ENCODE measurements at places on chromosomes 5 and 9. TPM values are rescaled to one million over a fixed set of nuclear protein-coding genes. Genes with fewer than 3 reads are reported as not detected.

DNA sequence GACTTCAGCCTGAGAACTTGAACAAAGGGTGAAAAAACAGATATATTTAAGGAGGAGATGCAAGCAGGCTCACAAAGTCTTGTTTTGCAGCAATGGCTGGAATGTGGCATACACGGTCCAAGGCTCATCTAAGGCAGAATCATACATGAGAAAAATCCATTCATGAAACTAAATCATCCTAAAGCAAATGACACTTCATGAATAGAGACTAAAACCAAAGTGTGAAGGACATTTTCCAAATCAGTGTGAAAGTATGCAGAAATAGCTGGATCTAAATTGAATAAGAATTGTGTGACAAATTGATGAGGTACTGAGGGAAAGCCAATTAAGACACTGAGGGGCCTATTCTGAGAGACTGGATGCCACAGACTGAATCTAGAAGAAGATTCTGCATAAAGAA is 27.3 kb downstream of the ZNF366 start:
- no peaks in the 10 kb centered on the region for H3K4me1 ChIP-seq
- H3K36me3 ChIP-seq, result no peaks in the 10 kb centered on the region
- no peak overlapping the region for H3K27ac ChIP-seq
- H3K4me3 ChIP-seq, result no peak overlapping the region
- no peak for DNase-seq

DNA sequence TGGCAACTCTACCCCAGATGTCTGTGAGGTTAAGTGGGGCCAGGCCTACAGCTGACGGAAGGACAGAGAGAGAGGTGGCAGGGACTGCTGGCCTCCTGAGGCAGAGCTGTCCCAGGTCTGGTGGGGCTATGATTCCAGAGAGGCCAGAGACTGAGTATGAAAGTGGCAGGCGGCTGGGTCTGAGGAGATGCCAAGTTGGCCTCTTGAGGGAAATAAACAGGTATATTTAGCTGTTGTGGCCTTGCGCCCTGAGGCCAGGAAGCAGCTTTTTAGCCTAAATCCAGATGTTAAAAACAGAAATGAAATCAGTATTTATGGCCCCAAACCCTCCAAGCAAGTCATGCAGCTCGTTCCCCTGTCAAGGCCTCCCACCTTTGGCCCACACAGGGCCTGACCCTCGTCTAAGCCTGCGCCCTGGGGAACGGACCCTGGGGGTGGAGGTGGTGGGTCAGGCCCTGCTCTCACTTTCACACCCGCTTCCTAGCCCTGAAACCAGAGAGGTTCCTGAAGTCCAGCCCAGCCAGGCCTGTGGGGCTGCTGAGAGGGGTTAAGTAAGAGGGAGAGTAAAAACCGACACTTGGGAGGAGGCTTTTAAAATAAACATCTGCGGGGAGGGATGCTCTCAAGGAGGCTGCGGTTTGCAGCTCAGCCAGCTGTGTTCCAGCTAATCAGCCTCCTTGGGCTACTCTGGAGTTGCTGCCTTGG is 18.7 kb downstream of the PCDHGC5 start:
- DNase-seq, result no peak
- peaks cover 3% of the 10 kb centered on the region for H3K4me1 ChIP-seq
- no peak overlapping the region for H3K4me3 ChIP-seq
- H3K27ac ChIP-seq, result no peak overlapping the region
- no peaks in the 10 kb centered on the region for H3K36me3 ChIP-seq

Gene GMCL2
- not detected for total RNA-seq

GRCh38 chr5:4640795-4641194 is 499.3 kb upstream of the ADAMTS16 start:
- no peak overlapping the region for H3K4me3 ChIP-seq
- no peaks in the 10 kb centered on the region for H3K27me3 ChIP-seq
- no peak for DNase-seq
- H3K27ac ChIP-seq, result no peak overlapping the region

GRCh38 chr5:88667496-88668201 is 215.3 kb downstream of the MEF2C start:
- peak overlapping the region; percentile 87 for H3K4me3 ChIP-seq
- no peak for DNase-seq
- no peak overlapping the region for H3K27ac ChIP-seq
- peaks cover 16% of the 10 kb centered on the region for H3K4me1 ChIP-seq
- no peaks in the 10 kb centered on the region for H3K36me3 ChIP-seq

Gene KIF4B
- total RNA-seq, result not detected

DNA sequence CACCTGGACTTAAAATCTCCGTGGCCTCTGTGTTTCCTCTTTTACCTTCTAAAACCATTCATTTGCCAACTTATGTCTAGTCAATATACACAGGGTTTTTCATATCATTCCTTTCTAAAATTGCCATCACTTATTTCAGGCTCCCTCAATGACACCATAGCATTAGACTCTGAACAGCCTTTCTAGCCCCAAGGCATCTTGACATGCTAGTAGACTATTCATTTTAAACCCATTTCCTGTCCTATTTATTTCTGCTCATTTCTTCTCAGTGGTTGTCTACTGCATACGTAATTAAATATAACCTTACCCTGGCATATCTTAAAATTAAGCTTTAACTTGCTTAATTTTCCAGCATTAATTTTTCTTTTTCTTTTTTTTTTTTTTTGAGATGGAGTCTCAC is 83.2 kb downstream of the PHAX start:
- H3K4me1 ChIP-seq, result peaks cover 13% of the 10 kb centered on the region
- no peak for DNase-seq
- peaks cover 3% of the 10 kb centered on the region for H3K36me3 ChIP-seq
- no peak overlapping the region for H3K4me3 ChIP-seq
- H3K27ac ChIP-seq, result no peak overlapping the region

- H3K36me3 ChIP-seq, result peaks cover 2% of the 10 kb centered on the region
- H3K4me3 ChIP-seq, result peak within 1 kb of the TSS; percentile 80
- H3K27me3 ChIP-seq, result peaks cover 40% of the 10 kb centered on the region
- H3K27ac ChIP-seq, result no peak within 1 kb of the TSS
These were observed at the start of gene ASS1 for GRCh38 chr9:130444565-130445221. TSS of gene ASS1 (plus strand) at chr9:130444961. CDS start at chr9:130452229, 7,268 bp downstream.

Gene CAMK4
- total RNA-seq, result 139 TPM

GRCh38 chr9:114228016-114228808 is 72.9 kb downstream of the COL27A1 start:
- no peak for DNase-seq
- H3K27me3 ChIP-seq, result peaks cover 23% of the 10 kb centered on the region
- H3K27ac ChIP-seq, result no peak overlapping the region
- no peak overlapping the region for H3K4me3 ChIP-seq

DNA sequence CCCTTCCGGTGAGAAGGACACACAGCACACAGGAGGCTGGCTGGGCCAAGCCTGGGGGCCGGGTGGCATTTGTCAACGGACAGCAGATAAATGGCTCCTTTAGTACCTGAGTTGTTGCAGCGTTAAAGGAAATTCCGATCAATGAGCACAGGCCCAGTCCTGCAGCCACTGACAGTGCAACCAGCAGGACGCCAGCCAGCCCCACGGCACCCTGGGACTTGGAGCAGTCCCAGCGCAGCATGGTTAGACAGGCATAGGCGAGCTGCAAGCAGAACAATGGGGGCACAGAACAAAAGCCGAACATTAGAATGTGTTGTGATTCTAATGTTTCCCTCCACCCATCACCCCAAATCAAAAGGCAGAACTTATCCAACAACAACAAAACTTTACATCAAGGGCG is 39.3 kb downstream of the PTCH1 start:
- H3K4me3 ChIP-seq, result no peak overlapping the region
- peaks cover 6% of the 10 kb centered on the region for H3K27me3 ChIP-seq
- no peak for DNase-seq
- H3K27ac ChIP-seq, result no peak overlapping the region
- peaks cover 13% of the 10 kb centered on the region for H3K36me3 ChIP-seq
- peaks cover 17% of the 10 kb centered on the region for H3K4me1 ChIP-seq

DNA sequence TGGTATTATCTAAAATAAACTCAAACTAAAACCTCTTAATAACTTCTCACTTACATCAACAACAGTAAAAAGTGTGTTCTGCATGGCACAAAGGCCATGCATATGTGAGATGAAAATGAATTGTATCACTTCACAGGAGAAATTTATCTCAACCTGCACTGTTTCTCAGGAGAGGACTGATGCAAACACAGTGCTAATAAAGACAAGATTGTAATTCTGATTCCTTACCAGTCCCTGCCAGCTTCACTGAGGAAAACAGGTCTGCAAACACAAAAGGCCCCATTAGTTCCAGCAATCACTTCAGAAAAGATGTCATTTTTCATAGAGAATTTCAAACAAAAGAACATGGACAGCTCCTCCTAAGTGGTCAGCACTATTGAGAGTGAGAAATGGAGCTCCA is 117.3 kb upstream of the PDE4D start:
- H3K27me3 ChIP-seq, result no peaks in the 10 kb centered on the region
- no peaks in the 10 kb centered on the region for H3K4me1 ChIP-seq
- no peaks in the 10 kb centered on the region for H3K36me3 ChIP-seq
- no peak for DNase-seq
- no peak overlapping the region for H3K4me3 ChIP-seq

GRCh38 chr9:35776018-35776417 is 15.4 kb upstream of the NPR2 start:
- peaks cover 4% of the 10 kb centered on the region for H3K4me1 ChIP-seq
- no peak overlapping the region for H3K4me3 ChIP-seq
- no peak for DNase-seq
- H3K27ac ChIP-seq, result no peak overlapping the region

DNA sequence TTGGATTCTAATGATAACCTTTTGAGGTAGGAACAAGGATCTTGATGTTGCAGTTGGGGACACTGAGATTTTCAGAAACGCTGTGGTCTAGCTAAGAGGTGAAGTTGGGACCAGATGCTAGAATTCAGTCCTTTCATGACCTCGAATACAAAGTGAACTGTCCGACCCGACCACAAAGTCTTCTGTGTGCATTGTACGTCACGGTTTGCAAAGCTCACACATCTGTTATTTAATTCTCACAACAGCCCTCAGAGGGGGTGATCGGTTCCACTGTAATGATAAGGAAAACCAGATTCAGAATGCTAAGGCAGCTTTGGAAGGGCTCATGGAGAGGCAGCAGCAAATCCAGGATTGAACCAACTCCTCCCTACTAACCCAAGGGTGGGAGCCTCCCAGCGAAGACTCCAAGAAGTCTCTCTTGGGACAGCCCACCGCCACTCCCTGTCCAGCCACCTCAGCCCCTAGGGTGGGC is 16.6 kb upstream of the KIF12 start:
- H3K27me3 ChIP-seq, result peaks cover 59% of the 10 kb centered on the region
- no peaks in the 10 kb centered on the region for H3K4me1 ChIP-seq
- no peaks in the 10 kb centered on the region for H3K36me3 ChIP-seq
- no peak overlapping the region for H3K4me3 ChIP-seq
- H3K27ac ChIP-seq, result no peak overlapping the region
- DNase-seq, result no peak

- no peak overlapping the region for H3K27ac ChIP-seq
- H3K4me3 ChIP-seq, result no peak overlapping the region
- peaks cover 8% of the 10 kb centered on the region for H3K27me3 ChIP-seq
- DNase-seq, result no peak
- no peaks in the 10 kb centered on the region for H3K36me3 ChIP-seq
These were observed 88.3 kb upstream of the MSX2 start for GRCh38 chr5:174636094-174636493.

Gene MYOZ3
- not detected for total RNA-seq

Gene IARS1
- total RNA-seq, result 75.8 TPM

Gene CD274
- total RNA-seq, result 6.7 TPM

DNA sequence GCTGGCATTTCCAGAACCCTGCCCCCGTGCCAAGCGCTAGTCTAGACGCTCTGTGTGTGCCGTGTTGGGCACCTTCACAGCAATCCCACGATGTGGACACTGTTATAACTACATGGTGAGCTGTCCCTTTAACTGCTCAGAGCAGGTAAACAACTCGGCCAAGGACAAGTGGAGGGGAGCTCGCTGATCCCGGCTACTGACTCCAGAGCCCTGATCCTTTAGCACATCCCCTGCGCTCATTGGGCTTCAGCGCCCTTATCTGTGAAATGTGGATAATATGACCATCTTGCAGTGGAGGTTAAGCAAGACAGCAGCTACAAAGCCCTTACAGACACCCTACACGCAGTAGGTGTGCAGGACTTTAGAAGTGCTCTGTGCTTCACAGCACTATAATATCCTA is 16.5 kb downstream of the ORM2 start:
- H3K27me3 ChIP-seq, result no peaks in the 10 kb centered on the region
- H3K4me1 ChIP-seq, result peaks cover 24% of the 10 kb centered on the region
- H3K27ac ChIP-seq, result peak overlapping the region; percentile 78

Data from T-helper 17 cell (primary cell).